Frontal cortex (tissue), 4 donors: ENCODE measurements at places on chromosomes 6 and 20.

GRCh38 chr6:155782320-155782731 lies 326.7 kb upstream of the NOX3 start:
- no peak for DNase-seq

DNA sequence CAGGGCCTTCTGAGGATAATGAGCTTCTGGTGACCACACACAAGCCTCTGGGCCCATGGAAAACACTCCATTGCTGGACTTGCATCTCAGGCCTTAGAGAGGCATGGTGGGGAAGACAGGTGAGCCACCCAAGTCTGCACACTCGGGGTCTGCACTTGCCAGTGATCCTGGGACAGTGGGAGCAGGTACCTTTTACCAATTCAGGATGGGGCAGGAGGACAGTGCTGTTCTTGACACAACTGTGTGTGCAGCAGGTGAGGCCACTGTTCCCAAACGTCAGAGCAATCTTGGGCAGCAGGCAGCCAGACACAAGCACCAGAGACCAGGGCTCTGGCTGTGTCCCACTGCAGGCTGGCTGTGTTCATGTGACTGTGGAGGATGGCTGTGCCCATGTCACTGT lies 221.3 kb downstream of the ERMARD start:
- DNase-seq = no peak

- DNase-seq = no peak
Observed at GRCh38 chr6:111829998-111830397, 43.3 kb downstream of the FYN start.

GRCh38 chr20:43570496-43570895 lies 11.7 kb downstream of the SGK2 start:
- DNase-seq = no peak

- no peak for DNase-seq
Observed at GRCh38 chr6:131125431-131125830, 9.8 kb upstream of the AKAP7 start.

DNA sequence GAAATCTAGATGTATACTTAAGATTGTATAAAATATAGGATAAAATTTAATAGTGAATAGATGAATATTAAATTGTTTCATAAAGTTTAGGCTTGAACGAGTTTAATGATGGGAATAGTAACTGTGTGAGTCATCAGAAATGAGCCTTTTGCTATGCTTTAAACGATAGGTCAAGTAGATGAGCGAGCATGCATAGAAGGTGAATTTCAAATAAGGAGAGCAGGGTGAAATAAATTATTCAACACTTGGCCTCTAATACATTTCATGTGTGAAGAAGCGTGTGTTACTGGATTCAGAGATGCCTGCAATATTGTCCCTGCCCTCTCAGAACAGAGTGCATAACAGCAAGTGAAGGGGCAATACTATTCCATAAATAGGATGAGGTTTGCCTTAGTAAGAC lies 74.4 kb upstream of the EYA4 start:
- DNase-seq = no peak

DNA sequence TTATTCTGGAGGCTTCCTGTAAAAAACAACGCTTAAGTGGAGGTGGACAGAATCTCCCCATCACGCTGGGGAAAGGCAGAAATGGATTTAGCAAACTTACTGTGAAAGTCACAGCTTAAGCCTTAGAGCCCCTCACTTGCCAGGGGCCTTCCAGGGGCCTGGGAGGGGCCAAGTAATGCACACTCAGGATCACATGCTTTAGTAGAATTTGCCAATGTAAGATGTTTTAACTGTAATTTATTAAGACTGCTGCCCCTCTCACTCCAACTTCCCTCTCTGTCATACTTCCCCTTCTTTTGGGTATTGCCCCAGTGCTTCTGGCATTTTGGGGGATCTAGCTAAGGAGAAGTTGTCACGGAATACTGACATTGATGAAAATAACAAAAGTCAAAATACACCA lies 12.6 kb upstream of the ADA start:
- no peak for DNase-seq

DNA sequence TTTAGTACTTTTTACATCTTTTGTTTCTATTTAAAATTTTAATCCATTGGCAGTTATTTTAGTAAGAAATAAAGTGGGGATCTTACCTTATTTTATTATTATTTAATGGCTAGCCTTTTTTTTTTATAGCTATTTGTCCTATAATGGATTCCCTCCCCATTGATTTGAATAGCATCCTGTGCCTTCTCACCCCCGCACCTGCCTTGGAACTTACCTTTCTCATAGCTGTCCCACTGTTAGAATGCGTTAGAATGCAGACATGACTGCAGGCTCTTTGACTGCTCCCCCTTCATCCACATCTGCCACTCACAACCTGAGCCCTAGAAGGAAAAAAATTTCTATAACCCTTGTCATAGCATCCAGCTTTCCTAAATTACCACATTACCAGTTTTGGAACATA lies 9.1 kb downstream of the PKIB start:
- no peak for DNase-seq

DNA sequence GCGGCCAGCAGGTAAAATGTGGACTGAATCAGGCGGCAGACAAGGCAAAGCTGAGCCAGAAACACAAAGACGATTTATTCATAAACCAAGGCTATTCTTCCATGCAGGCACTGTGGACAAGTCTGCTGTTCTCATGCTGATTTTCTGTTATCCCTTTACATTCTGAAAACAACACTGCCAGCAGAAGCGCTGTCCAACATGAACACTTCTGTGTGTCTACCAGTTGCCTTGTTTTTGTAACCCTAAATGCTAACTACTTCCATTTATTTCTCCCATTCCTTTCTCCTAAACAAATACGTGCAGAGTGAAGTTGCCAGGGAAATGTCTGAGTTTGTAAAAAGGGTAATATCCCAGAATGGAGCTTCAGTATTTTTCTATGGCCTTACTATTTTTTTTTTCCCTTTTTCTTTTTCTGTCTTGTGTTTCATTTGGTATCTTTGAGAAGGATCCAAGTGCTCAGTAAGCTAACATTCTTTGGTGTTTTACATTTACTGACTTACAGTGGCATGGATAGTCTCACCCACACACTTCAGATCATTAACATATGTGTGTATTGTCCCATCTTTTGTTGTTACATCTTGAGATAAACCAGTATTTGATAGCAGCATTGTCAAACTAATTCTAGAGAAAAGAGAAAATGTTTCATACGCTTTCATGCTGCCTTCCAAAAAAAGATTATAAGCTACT lies 1308.9 kb upstream of the MAP3K7 start:
- no peak for DNase-seq

DNA sequence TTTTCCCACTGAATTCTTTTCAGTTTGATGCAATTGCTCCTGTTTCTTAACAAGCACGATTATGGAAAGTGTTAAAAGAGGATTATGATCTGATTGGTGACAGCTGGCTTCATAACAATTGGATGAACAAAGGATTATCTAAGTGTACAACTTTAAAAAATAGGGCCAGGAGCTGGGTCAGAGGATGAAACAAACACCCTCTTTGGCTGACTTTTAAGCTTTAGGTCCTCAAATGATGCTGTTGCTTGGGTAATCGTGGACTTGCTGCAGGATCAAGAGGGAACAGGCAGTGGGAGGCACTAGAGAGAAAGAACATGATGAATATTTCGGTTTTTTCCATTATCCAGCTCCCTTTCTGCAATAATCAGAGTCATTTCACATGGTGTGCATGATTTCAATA lies 35.5 kb upstream of the TMX4 start:
- DNase-seq = no peak

- no peak for DNase-seq
Observed at GRCh38 chr6:147222160-147222838, 18.1 kb downstream of the STXBP5 start.

DNA sequence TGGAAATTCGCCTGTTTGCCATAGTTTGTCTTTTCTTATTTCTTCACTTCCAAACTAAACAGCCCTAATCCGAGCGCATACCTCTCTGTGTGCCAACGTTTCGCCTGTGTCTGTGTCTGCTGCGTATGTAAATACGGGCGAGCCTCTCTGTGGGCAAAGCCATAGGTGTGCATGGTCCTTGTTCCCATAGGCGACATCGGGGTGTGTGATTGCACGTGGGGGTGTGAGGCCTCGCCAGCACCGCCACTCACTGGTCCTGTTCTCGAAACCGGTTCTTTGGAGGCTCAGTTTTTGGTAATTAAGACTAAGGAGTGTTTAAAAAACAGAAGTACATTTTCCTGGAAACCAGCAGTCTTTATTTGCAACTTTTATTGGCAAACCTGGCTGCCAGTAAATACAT lies 6.0 kb upstream of the FOXC1 start:
- no peak for DNase-seq

DNA sequence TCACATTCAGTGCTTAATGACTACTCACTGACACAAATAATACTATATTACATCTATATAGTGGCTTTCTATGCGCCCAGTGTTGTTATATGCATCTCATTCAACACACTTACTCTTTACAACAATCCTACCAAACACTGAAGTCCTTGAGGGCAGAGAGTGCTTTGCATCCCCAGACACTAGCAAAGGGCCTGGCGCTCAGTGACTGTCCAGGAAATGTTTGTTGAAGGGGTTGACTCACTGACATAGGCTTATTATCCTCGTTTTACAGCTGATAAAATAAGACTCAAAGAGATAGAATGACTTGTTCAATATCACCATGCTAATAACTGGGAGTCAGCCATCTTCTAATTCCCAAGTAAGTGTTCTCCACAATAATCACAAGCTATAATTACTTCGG lies 163.3 kb downstream of the ARHGAP18 start:
- DNase-seq = no peak

DNA sequence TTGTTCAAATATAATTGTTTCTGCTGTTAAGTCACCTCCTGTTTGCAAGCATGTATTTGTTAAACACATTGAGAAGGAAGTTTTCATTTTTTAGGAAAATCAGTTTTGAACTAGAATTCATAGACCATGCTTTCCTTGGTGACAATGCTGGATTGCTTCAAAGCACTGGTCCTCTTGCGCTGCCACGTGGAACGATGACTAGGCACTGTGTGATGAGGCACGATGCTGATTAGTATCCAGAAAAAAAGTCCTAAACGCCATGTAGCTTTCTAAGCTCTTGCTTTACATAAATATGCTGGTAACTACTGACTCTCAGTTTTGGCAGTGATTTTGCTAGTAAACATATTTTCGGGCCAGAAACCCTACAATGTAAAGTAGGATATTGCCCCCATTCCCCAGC lies 11.1 kb upstream of the EXOC2 start:
- DNase-seq = no peak

DNA sequence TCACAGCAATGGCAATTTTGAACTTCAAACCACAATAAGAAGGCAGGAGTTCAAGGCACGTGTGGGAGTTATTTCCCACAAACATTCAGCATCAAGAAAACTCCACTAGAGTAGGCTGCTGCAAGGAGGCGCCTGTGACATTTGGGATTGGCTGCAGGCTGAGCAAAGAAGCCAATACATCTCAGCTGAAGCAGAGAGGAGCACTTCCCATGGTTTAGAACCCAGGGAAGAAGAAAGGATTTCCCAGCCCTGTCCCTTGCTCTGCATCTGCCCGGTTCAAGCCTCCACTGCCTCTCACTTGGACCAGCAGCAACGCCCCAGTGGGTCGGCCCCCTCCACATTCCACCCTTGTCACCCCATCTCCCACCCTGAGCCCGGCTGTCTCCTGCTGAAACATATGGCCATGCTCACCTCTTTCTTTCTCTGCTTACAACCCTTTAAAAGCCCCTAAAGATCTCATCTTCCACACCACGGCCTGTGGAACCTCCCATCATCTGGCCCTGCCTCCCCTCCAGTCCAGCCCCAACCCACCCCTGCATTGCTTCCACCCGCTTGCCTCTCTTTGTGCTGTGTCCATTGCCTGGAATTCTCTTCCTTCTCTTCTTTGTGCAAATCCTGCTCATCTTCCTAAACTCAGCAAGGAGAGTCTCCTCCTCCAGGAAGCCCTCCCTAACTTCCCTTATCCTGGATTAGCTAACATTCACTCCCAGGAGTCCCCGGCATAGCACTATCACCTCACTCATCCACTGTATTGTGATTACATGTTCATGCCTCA lies 128.3 kb downstream of the ANKRD60 start:
- DNase-seq = no peak

GRCh38 chr6:148854992-148855391 lies 108.2 kb downstream of the UST start:
- no peak for DNase-seq

GRCh38 chr6:167112421-167112820 lies 10.5 kb upstream of the CCR6 start:
- DNase-seq = no peak

DNA sequence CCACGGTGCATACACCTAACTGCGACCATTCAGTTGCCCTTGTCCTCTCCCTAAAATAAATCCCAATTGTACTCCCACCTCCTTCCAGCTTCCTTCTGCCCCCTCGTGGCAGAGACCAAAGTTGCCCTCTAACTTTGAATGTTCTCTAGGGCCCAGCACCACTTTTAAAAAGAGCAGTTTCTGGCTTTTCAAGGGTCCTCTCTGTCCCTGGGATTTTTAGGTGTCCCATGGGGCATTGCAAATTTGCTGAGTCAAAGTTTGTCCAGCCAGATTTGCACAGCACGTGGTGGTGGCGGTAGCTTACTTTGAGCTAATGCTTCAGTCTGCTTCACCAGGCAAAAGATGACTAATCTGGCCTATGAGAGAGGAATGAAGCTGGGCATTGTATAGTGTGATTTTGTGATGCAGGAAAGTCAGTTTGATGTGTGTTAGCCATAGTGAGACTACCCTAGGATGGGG lies 100.2 kb downstream of the PERP start:
- DNase-seq = no peak

DNA sequence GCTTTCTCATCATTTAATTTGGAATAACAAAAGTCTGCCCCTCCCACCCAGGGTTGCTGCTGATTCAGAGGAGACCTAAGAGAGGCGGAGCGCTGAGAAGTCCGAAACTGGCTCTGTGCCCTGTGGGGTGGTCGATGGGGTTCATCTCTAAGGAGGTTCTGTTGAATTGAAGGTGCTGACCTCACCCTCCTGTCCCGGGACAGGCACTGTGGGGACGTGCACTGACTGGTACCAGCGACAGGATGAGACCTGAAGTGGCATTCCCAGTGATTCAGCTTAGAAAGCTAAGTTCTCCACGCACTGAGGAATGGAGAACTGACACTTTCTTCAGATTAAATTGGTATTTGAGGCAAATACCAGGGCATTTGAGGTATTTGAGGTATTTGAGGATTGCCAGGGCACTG lies 1.3 kb downstream of the GUCA1B start:
- no peak for DNase-seq

DNA sequence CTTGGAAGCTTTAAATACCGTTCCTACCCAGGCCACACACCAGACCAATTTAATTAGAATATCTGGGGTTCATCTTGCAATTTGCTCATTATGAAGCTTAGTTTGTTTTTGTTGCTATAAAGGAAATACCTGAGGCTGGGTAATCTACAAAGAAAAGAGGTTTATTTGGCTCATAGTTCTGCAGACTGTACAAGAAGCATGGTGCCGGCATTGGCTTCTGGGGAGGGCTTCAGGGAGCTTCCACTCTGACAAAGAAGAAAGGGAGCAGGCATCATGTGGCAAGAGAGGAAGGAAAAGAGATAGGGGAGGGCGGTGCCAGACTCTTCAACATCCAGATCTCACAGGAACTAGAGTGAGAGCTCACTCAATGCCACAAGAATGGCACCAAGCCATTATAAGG lies 73.6 kb downstream of the RNF182 start:
- no peak for DNase-seq
